Stromal cell of bone marrow (primary cell): ENCODE measurements at places on chromosomes 11 and 22.

DNA sequence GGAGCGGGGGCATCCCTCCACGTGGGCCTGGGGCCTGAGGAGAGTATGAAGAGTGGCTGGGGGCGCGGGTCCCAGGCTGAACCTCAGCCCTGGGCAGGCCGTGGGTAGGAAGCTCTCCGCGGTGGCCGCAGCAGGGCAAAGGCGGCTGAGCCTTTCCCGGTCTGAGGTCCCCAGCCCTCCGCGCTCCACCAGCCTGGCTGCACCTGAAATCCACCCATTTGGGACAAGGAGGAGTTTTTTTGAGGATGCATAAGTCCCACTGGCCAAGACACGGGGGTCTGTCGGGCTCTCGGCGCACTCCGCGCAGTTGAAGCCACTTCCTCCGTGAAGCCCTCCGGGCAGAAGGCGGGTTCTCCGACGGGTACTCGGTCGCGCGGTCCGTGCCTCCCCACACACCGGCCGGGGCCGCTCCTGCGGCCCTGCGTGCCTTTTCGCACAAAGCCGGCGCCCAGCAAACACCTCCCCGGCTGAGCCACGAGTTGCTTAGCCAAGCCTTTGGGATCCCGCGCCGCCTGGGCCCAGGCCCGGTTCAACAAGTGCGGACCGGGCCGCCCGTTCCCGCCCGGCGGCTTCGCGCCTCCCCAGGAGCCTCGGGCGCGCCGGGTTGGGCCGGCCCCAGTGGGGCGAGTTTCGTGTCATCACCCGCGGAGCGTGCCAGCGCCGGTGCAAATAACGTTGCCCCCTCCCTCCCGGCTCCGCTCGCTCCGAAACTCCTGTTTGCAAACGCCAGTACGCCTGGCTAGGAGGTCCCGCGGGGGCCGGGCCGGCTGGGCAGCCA lies 666 bp upstream of the OVOL1 start:
- DNase-seq, result no peak

- no peak for DNase-seq
Observed at GRCh38 chr11:76263657-76264056, 57.4 kb upstream of the WNT11 start.

DNA sequence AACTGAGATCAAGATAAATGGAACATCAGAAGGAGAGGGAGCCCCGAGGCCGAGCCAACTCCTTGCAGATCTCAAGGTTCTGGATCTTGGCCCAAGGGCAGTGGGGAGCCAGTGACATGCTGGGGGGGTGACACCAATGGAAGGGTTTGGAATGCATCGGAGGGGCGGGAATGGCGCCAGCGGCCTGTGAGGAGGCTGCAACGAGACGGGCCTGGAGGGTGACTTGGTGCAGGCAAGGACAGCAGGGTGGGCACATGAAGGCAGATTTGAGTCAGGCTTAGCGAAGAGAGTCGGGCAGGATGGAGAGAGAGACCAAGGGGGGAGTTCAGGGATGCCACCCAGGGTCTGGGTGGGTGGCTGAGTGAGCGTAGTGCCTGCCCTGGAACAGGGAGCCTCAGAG lies 23.2 kb downstream of the ELFN2 start:
- DNase-seq, result no peak

- no peak for DNase-seq
Observed at GRCh38 chr22:42653999-42654398, 4.8 kb upstream of the CYB5R3 start.

GRCh38 chr11:15918212-15918611 lies 438.1 kb downstream of the SOX6 start:
- DNase-seq, result no peak

GRCh38 chr11:66317322-66317722 lies 478 bp upstream of the CD248 start:
- DNase-seq, result no peak

DNA sequence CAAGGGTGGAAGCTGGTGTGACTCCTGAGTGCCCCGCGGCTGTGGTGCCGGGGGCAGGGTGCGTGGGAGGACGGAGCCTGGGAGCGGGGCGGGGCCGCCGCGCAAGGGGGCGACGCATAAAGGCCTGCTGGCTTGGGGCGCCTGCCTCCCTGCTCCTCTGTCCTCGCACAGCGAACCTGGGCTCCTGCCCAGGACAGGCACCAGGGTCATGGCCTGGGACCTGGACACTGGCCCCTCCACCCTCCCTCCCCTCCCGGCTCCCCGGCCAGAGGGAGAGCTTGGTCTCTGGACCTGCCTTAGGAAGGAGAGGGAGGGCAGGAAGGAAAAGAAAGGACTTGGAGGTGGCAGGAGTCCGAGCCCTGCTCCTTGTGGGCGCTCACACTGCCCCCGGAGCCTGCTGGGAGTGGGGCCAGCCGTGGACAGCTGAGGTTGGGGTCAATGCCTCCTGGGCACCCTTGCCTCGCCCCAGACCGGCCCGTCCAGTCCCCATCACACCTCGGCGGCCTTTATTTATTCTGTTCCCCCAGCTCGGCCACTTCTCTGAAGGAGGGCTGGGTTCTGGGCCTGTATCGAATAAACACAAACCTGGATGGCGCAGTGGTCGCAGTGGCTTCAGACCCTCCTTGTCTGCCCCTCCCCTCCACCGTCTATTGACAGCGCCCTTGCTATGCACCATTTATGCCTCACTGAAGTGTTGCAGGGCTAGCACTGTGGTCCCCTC lies 8.7 kb downstream of the SLC16A8 start:
- no peak for DNase-seq

DNA sequence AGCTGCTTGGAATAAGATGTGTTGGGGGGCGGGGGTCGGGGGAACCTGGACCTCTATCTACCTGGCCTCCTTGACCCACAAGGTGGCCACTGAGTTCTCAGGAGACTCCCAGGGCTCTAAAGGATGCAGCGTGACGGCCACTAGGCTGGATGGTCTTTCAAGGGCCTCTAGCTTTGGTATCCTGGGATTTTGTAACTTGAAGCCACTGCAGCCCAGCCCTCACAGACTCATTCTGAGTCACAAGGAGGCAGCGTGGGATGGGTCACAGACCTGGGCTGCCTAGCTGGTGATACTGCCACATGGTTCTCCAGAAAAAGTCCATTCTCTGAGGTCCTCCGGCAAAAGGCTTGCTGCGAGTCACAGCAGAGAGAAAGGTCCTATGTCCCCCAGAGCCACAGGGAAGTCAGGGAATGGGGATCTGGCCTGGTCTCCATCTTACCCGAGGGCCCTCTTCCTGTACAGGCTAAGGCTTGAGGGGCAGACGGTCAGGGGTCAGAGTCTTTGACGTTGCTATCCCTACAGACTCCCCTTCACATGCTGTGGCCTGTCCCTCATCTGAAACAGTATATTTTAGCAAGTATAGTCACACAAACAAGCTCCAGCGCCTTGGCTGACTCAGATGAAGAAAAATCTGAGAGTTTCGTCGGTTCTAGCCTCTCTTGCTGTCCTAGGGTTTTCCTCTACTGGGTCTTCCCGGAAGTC lies 52.4 kb downstream of the KCNC1 start:
- DNase-seq, result peak; percentile 72

DNA sequence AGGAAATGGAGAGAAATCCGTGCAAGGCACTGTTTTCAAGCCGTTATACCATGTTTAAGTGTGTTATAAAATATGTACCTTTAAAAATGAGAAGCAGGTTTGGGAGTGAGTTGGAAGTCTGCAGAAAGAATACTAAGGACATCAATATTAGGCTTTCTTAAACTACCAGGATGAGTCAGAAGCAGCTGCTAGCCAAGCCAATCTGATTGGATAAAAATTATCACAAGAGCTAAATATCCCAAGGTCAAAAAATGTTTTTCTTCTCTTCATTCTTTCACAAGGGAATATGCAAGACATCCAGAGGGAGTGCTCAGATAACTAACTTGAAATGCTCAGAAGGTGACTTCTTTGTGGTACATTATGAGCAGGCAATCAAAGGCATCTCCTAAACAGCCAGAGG lies 19.3 kb upstream of the CKAP5 start:
- peak; percentile 49 for DNase-seq

GRCh38 chr11:102391549-102392237 lies 44.7 kb downstream of the BIRC2 start:
- DNase-seq, result no peak

DNA sequence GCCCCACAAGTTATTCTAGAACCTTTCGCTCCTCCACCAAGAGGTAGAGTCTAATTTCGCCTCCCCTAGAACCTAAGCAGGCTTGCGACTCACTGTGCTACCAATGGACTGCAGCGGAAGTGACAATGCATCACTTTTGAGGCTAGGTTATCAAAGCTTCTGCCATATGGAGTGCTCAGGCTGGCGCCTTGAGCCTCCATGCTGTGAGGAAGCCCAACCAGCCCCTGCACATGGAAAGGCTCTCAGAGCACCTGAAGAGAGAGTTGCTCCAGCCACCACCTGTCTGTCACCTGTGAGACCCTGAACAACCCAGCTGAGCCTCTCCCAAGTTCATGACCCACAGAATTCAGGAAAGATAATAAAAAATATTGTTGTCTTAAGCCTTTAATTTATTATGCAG lies 29.3 kb upstream of the CBX7 start:
- no peak for DNase-seq

- DNase-seq, result no peak
Observed at GRCh38 chr11:34191578-34191977, 86.1 kb downstream of the NAT10 start.

DNA sequence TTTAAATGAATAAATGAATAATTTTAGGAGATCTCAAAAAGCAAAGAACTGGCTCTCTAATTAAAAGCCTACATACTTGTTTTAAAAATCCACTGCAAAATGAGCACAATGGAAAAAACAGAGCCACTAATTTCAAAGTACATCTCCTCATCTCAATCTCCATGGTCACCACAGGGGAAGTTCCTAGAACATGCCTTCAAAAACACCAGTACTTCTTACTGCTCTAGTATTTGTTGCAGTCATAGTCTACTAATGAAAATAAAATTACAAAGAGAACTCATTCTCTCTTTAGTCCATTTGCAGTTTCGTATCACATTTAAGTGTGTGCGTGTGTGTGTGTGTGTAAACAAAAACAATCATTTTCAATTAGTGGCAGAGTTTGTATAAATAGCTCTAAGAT lies 54.0 kb downstream of the PIK3C2A start:
- no peak for DNase-seq

DNA sequence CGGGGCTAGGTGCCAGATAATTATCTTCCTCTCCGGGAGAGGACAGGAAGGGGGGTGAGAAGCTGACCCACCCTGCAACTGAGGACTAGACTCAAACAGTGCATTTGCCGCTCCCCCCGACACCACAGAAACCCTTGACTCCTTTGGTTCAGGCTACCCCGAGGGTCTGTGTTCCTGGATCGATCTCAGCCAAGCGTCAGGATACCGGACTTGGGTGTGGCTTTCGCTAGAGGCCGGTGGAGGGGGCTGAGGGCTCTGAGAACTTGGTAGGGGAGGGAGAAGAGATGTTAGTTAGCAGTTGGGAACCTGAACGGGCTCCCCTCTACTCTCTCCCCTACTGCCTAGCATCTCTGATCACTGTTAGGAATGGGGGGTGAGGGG lies 840 bp downstream of the SEZ6L start:
- no peak for DNase-seq

- no peak for DNase-seq
Observed at GRCh38 chr11:110336054-110336453, 39.6 kb upstream of the RDX start.

DNA sequence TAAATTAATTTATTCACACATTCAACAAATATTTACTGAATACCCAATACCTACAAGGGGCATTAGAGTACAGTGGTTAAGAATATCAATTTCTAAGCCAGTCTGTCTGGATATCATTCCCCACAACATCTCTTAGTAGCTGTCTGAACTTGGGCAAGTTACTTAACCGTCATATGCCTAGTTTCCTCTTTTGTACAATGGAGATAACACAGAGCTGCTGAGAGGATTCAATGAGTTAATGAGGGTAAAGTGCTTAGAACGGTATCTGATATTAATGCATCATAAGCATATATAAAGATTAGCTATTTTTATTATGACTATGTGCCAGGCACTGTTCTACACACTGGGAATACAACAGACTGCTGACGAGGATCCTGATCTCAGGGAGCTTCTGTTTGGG lies 116.4 kb downstream of the APOL5 start:
- DNase-seq, result no peak

GRCh38 chr22:19043121-19044085 lies 78.8 kb downstream of the DGCR2 start:
- no peak for DNase-seq

- no peak for DNase-seq
Observed at GRCh38 chr11:126405906-126406305, 50.4 kb downstream of the ST3GAL4 start.

DNA sequence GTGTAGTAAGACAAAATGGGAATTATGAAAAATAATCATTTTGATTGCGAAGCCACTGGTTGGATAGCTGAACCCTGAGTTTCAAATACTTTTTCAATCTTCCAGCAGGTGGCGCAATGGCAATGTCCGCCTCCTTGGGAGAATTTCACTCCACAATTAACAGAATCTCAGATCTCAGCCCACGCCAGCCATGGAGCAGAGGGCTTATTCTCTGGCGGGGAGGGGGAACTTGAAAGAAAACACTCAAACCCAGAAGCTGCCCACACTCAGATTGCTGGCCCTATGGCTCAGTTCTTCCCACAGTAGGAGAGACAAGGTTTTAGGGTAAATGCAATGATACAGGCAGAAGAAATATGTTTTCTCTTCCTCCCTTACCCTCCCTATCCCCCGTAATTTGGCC lies 38.7 kb upstream of the RCN1 start:
- peak; percentile 43 for DNase-seq

DNA sequence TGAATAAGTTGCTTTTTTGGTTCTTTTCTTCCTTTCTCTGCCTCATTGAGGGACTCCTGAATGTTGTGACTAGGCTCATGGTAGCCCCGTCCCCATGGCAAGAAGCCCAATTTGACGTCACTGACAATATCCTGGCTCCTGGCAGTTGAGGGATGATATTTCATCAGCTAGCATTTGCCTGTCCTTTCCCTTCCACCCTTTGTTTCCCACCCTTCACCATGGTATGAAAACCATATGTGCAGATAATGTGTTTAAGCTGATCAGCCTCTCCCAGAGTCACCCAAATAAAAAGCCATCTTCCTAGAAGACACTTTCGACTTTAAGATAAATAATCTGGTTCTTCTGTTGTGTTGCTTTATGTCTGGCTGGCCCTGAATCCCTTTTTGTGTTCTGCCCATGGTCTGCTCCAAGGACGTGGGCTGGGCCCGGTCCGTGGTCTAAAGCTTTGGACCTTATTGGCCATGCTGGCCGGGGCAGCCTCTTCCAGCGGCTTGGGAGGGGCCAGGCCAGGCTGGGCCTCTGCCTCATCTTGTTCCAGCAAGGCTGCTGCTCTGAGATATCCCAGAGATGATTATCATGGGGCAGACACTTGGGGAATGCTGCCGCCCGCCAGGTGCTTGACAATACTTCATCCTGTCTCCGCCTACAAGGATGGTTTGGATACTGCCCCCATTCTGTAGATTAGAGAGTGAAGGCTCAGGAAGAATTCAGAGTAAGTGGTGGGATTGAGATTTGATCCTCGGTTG lies 5.1 kb downstream of the TSPAN18 start:
- DNase-seq, result no peak

- no peak for DNase-seq
Observed at GRCh38 chr11:10541561-10541930, 559 bp upstream of the RNF141 start.

- DNase-seq, result peak; percentile 26
Observed at GRCh38 chr11:121892131-121892681, 223.8 kb downstream of the BLID start.
